NCI-H1105 (cell line): ENCODE measurements at places on chromosomes 12 and 14.

DNA sequence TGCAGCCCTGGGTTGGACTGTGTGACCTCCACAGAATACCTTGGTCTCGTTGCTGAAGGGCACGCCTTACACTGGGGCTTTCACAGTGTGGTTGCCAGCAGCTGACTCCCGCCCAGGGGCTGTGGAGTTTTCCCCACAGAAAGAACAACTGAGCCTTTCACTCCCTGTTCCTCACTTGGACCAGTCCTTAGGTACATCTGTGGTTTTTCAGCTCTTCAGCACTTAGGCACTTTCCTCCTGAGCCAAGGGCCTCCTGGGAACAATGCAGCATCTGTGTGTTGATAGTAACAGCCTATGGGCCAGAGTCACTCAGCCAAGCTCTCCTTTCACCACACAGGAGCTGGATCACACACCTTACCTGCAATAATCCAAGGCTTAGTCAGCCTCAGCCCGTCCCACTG lies 25.0 kb downstream of the ERP27 start:
- no peak for DNase-seq

DNA sequence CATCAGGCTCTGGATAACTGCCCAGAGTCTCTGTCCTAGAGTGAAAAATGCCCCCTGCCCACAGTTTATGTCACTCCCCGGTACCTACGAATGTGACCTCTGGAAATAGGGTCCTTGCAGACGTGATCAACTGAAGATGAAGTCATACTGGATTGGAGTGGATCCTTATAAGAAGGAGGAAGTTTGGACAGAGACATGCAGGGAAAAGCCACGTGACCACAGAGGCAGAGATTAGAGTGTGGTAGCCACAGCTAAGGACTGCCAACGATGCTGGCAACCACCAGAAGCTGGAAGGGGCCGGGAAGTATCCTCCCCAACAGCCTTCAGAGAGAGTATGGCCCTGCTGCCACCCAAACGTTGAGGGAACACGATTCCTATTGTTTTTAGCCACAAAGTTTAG lies 101.2 kb upstream of the NCOR2 start:
- DNase-seq: no peak

- peak; percentile 9 for DNase-seq
Observed at GRCh38 chr14:71514941-71515919, 417.0 kb upstream of the RGS6 start.

GRCh38 chr12:95216711-95217376 lies 423 bp downstream of the FGD6 start:
- DNase-seq: peak; percentile 68

- DNase-seq: no peak
Observed at GRCh38 chr12:103802586-103802886, 38.5 kb downstream of the NT5DC3 start.

DNA sequence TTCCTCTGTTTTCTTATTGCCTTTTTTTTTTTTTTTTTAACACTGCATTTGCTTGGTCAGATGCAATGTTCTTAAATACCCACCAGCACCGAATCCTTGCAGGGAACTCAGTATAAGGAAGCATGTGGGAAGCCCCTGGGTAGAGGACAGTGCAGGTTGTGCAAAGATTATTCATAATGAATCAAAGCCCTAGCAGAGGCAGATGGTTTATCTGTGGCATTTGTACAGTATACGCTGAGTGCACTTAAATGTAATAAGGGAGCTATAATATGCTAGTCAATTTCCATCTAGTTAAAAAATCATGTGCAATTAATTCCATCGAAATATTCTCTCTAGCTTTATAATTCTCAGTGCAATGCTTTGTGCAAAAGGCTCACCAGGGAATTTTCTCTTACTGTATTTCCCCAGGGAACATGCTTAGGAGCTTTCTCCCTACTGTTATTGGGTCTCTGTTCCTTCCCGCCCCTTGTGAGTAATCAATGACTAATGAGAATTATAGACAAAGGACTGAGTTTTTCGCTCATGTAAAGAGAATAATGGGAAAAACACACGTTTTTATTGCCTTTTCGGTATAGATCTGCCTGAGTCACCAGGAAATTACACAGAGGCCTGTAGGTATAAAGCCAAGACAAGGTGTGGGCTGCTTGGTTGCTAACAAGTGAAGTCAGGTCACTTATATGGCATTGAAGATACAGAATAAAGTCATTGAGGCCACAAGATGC lies 1214.3 kb upstream of the TMEM132C start:
- DNase-seq: no peak

DNA sequence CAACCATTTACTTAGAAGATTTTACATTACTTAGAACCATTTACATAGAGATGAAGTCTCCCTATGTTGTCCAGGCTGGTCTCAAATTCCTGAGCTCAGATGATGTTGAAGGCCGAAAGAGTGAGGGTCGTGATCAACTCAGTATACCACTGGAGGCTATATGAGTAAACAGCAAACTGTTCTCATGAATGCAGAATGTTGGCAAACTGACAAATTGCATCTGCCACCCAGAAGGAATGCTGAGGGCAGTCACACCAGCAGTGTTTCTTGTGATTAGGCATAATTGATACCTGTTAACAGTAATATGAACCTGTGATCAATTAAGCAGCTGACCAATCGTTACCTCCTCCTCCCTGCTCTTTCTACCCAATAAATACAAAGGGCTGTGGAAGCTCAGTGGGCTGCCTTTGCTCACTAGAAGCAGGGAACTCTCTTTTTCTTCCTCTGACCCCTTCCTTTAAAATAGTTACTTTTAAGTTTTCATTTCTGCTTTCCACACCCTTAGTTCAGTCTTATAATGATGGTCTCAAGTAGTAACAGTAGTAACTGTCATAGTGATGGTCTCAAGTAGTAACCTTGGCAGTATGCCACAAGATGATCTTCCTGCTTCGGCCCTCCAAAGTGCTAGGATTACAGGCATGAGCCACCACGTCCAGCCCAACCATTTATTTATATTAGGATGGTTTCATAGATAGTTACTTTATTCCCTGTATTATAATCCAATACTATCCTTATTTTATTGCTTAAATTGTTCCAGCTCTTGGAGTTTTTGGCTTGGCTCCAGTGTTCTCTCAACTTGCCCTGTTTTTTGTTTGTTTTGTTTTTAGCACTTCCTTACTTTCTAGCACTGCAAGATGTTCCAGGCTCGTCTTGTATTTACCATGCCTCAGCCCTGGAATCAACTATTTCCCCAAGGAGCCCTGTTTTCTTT lies 25.8 kb downstream of the LIMA1 start:
- no peak for DNase-seq

GRCh38 chr12:22034709-22035506 lies 11.1 kb upstream of the CMAS start:
- DNase-seq: no peak

- DNase-seq: peak; percentile 20
Observed at GRCh38 chr14:96567289-96567899, 65.2 kb downstream of the PAPOLA start.

- no peak for DNase-seq
Observed at GRCh38 chr14:58966997-58967396, 221.5 kb upstream of the DAAM1 start.

DNA sequence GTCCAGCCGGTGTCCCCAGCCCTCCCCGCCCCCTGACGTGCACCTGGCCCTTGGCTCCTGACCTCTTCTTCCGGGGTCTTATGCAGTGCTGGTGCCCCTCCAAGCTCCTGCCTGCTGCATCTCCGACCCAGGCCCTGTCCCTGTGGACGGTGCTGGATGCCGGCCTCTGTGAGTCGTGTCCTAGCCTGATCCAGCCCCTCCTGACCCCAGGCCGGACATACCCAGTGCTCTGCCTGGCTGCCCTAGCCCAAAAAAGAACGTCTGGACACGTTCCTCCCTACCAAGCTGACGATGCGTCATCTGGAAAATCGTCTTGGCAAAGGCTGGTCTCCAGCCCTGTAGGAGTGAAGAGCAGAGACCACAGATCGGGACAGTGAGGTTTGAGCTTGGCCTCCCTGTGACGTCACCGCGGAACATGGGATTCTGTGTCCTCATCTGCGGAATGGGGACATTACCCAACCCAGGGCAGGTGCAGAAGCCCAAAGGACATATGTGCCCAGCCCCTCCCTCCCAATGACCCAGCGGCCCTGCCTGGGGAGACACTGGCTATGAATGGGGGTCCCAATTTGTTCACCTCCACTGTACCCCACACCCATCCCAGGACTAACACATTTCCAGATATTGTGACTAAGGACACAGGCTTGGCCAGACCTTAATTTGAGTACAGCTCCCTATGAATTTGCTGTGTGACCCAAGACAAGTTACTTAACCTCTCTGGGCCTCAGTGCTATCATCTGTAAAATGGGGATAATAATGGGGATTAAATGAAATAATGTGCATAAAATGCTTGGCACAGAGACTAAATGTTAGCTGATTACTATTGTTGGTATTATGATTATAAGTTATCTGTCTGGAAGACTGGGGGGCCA lies 51.0 kb upstream of the BCL11B start:
- no peak for DNase-seq

DNA sequence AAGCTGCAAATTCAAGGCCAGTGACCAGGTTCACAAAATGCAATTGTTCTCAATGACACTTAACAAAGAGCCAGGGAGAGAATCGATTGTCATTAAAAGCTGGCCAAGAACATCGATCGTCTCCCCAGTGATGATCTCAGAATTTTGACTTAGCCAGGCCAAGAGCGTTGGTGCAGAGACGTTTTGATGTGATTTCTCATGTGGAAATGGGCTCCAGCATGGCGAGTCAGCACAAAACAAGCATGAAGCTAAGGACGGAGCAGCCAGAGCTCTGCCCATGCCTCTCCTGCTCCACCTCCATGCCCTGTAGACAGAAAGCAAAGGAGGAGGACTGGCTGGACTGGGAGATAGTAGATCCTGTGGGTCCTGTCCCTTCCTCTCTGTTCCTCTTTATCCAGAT lies 270.8 kb downstream of the FOXN3 start:
- no peak for DNase-seq

GRCh38 chr12:90010089-90010488 lies 301.5 kb upstream of the ATP2B1 start:
- no peak for DNase-seq

- DNase-seq: no peak
Observed at GRCh38 chr12:76303365-76303764, 44.9 kb downstream of the BBS10 start.

DNA sequence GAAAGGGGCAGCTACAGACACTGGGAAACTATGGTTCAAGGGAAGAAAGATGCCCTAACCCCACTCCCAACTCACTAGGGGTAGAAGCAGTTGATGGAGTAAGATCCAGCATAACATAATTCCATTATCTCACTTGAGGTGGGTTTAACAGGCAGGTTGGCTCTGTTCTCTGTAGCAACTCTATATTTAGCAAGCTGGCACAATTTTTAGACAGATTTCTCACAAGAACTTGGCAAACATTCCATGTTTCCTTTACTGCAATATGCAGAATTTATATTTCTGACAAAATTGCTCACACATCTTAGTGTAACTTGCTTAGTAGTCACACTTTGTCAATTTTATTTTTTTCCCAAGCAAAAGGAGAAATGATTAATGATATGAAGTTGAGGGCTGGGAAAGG lies 475.4 kb downstream of the RMST start:
- DNase-seq: no peak

DNA sequence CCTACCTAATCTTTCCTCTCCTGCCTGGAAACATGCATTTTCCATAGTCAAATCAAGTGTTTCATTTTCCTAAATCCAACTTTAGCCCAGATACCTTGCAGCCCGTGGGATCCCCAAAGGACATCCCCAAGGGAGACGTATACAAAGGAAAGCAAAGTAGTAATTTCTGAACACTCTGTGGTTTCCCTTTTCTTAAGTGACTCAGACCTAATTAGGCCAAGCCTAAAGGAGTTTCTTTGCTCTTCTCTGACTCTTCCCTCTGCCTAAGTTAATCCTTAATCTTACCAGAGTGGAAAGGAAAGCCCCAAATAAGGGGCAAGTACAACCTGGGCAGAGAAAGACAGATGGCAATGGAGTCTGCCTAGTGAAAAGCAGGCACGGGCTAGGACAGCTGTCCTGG lies 250.3 kb downstream of the SPTSSA start:
- DNase-seq: no peak

- DNase-seq: peak; percentile 7
Observed at GRCh38 chr12:20404576-20405346, 36.4 kb downstream of the PDE3A start.

GRCh38 chr12:2014231-2014630 lies 10.0 kb upstream of the DCP1B start:
- DNase-seq: no peak

DNA sequence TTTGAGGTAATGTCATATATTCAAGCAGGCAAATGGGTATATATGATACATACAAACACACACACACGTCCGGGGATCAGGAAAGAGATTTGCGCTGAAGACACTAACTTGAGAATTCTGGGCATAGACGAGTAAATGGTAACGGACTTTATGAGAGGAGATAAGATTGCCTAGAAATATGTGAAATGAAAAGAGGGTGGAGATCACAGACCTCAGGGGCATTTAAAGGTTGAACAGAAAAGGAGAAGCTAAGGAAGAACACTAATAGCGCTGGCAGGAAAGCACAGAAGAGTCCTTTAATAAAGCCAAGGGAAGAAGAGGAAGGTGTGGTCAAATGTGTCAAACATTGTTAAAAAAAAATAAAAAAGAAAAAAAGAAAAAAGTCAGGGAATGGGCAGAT lies 13.1 kb downstream of the CRY1 start:
- no peak for DNase-seq

GRCh38 chr12:61781021-61781581 lies 479.1 kb upstream of the USP15 start:
- DNase-seq: no peak

DNA sequence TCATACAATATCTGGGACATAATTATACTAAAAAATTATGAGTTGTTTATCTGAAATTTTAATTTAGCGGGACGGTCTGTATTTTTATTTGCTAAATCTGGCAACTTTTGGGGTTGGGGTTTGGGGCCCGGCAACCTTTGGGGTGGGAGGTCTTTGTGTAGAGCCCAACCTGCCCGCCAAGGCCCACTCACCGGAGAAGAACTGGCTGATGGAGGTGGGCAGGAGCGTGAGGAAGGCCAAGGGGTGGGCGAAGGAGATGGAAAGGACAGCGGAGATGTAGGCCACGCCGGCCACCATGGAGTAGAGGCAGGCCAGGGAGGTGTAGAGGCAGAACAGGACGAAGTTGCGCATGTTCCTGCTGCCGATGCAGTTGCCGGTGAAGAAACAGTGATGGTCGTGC lies 2.6 kb downstream of the ZDHHC22 start:
- no peak for DNase-seq

GRCh38 chr12:73421832-73422231 lies 1115.8 kb upstream of the ATXN7L3B start:
- DNase-seq: no peak
